ENCODE measurements at places on chromosomes 12 and 14.

GRCh38 chr12:59499774-59500173 is 96.1 kb upstream of the SLC16A7 start:
- no peak for DNase-seq

DNA sequence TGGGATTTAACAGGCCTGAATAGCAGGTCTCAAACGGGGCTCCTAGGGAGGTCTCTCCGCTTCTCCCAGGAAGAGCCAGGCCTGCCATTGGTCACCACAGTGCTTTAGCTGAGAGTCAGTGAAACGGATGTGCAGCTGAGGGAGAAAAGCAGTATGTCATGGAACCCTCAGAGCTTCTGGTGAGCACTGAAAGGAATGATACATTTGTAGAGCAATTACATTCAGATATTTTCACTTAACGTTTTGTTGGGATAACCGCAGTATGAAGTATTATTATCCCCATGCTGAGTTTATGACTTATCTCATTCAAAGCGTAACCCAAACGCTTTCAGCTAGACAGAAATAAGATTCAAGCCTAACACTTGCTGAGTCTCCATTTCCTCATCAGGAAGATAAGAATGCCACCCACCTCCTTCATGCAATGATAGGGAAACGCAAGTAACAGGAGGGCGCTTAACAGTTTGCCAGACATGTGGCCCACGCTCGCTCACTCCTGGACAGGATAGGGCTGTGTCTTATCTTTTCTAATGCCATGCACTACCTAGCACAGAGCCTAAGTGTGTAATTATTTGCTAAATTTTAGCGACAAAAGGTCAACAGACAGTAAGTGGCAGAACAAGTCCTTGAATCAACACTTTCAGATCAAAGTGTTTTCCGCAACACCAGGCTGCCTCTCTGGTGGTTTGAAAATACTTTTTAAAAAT is 28.2 kb downstream of the DAD1 start:
- DNase-seq, result no peak

GRCh38 chr12:51307655-51308593 is 16.1 kb downstream of the BIN2 start:
- DNase-seq, result no peak

DNA sequence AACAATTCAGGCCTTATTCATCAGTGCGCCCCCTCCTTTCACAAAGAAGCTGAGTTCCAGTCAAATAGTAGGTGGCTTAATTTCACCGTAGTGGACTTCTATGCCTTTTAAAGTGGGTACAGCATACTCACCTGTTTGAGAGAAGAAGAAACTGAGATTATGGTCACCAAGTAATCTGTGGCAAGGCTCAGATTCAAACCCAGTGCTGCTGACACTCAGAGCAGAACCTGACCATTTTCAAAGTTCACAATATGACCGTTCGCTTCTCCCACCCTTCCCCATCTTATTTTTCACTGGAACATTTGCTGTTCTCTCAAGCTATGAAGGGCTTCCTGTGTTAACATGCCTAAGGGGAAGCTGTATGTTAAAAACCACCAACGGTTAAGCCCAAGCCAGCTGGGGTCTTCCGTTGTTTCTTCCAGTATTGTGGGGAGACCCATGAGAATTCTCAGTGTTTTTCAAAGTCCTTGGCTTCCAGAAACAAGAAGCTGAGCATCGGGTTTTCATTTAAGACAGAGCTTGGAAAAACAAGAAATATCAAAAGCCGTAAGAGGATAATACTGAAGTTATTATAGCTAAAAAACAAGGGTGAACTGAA is 6.1 kb upstream of the PSMA6 start:
- DNase-seq, result no peak

GRCh38 chr12:75877763-75878621 is 153.6 kb downstream of the PHLDA1 start:
- no peak for DNase-seq

DNA sequence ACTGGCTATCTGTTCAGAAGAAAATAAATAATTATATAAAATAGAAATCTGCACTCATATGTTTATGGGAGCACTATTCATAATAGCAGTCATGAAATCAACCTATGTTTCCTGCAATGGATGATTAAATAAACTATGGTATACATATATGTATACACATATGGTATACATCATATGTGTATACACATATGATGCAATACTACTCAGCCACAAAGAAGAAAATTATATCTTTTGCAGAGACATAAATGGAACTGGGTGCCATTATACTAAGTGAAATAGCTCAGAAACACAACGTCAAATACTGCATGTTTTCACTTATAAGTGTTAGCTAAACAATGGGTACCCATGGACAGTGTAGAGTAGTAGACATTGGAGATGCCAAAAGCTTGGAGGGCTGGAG is 381.2 kb upstream of the LRFN5 start:
- no peak for DNase-seq

GRCh38 chr12:18837505-18837904 is 99.6 kb downstream of the CAPZA3 start:
- DNase-seq, result no peak

GRCh38 chr12:106138633-106139421 is at the start of gene NUAK1:
Gene NUAK1, minus strand, starts transcription at chr12:106138954. Its CDS starts 301 bp downstream, at chr12:106138653.
- peak; percentile 83 for DNase-seq

DNA sequence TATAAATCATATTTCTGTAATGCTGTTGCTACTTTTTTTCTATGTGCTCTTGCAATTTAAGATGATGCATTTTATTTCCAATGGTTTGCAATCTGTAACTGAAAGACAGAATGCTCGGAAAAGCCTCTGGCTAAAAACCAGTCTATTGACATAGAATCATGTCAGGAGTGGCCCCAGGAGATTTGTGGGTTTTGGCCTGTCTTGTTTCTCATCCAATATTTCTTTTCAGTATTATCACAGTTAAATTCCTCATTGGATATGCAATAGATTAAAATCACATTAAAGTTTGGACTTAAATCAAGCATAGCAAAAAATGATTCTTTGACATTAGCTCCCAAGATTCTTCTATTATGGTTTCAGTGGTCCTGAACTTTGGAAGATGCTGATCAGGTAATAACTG is 19.1 kb upstream of the SLC38A2 start:
- no peak for DNase-seq

- no peak for DNase-seq
These were observed 50.6 kb downstream of the DRAM1 start for GRCh38 chr12:101927999-101928398.

DNA sequence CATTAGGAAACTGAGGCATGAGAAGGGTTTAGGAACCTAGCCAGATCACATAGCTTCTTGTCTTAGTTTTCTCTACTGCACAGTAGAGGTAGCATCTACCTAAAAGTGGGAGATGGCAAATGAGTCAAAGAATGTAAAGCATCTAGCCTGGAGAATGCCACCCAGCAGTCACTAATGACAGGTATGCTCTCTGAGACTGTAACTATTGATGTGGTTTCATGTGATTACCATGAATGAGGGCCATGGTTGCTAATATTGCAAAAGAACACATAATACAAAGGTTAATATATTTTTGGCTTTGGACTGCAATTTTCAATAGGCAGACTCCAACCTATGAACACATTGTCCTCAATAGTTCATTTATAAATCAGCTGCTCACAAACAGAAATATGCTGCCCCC is 389.9 kb downstream of the GRIN2B start:
- DNase-seq, result no peak

- DNase-seq, result no peak
These were observed 25.2 kb downstream of the PRDM4 start for GRCh38 chr12:107735763-107736162.

DNA sequence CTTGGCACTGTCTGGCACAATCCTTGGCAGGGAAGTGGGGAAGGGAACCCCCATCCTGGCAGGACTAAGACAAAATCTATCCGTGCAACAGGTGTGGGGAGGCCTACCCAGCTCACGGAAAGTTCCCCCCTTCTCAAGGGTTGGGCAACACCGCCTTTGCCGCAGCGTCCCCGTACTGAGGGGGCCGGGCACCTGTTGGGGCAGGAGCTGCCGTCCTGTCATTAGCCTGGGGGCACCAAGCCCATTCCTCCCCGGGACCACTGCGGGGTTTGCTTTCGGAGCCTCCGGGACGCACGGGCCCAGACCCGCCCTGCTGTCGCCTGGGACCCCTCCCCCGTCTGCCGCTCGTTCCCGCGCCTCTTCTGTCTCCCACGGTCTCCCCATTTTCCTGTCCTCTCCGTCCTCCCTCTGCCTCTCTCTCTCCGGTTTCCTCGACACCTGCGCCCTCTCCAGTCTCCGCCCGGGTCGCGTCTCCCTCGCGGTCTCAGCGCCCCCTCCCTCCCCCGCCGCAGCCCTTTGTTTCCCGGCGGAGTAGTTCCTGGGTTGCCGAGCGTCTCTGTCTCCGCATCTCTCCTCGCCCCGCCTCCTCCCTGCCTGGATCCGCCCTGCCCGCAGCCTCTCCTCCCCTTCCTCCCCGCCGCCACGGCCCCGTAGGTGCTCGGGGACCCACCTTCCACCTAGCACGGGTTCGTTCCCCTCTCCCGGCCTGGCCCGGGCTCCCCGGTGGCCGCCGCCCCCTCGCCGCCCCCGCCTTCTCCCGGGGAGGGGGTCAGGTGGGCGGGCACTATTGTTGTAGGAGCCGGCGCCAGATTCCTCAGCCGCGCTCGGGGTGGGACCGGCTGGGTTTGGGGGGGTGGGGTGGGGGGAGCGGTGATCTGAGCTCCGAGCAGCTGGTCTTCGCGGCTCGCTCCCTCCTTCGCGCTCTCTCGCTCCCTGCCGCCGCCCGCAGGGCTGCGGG is at the start of gene CACNB3:
Gene CACNB3 (plus strand): TSS at position 624 of the 958 bp plus-strand sequence. CDS start 434 bp downstream, outside the sequence.
- no peak for DNase-seq

DNA sequence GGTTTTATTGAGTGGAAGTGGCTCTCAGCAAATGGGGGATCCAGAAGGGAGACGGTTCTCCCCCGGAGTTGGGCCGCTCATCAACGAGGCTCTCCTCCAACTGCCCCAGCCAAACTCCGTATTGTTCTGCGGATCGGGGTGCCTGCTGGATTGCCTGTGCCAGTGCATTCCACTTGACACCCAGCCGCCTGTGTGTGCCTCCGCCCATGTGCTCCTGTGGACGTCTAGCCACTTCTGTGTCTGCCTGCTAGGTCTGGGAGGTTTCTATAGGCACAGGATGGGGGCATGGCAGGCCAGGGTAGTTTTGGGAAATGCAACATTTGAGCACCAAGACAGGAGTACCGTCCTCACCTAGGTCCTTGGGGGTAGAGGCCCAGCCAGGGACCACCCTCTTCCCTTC is 225.7 kb upstream of the AMIGO2 start:
- no peak for DNase-seq

DNA sequence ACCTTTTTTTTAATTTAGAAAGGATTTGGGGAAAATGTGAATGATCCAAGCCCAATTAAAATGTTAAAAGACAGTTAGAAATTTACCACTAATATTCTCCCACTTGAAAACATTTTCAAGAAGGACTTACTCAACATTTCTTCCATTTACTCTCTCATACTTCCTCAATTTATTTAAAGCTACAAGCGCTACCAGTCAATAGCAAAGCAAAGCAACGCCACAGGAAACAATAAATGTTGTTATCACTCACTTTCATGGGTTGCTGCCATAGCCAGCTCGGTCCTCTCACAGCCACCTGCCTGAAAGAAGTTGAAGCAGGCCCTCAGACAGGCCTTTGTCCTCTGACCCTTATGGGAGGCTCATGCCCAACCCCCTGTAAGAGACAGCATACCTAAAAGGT is 6.0 kb upstream of the SOS2 start:
- no peak for DNase-seq

DNA sequence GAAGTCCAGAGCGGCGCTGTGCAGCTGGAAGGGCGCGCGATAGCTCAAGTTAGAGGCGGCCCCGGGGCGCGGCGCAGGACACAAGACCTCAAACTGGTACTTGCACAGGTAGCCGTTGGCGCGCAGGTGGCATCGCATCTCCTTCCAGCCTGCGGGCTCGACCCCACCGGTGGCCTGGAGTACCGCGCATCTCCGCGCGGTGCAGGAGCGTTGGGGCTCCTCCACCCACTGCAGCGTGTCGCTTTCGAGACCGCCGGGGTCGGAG is 553 bp downstream of the CLEC14A start:
- DNase-seq, result no peak

GRCh38 chr12:130444061-130444460 is 106.4 kb downstream of the PIWIL1 start:
- DNase-seq, result no peak

GRCh38 chr14:73800970-73801515 is 50.6 kb upstream of the PTGR2 start:
- no peak for DNase-seq

- peak; percentile 61 for DNase-seq
These were observed 138.2 kb upstream of the LHX5 start for GRCh38 chr12:113609692-113610469.

DNA sequence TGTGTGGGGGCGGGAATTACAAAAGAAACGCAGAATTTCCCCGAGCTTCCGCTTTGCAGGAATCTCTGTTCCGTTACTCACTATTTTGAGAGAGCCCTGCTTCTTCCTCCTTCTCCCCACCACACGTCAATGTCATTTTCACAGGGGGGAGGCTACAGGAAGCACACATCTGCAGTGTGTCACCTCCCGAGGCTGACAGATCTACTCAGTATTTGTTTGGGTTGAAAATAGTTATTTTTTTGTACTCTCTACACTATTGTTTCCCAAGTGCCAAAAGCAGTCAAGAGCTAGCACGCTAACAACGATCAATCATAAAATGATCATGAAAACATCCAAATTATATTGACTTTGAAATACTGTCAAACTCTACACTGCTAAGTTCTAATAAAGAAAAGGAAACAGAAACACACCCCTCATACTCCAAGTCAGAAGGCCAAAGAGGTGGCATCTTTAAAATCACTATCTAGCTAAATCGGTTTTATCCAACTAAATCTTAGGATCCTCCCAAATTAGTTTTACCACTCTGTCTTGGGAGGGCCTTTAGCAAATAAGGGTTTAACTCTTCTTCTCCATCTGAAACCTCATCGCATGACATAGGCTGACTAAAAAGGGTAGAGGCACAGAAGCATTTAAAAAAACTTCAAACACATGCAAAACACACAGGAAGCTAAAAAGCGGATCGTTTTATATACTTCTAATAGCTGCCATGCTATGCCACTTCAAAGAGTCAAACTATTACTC is 51.8 kb downstream of the FOXN3 start:
- no peak for DNase-seq

DNA sequence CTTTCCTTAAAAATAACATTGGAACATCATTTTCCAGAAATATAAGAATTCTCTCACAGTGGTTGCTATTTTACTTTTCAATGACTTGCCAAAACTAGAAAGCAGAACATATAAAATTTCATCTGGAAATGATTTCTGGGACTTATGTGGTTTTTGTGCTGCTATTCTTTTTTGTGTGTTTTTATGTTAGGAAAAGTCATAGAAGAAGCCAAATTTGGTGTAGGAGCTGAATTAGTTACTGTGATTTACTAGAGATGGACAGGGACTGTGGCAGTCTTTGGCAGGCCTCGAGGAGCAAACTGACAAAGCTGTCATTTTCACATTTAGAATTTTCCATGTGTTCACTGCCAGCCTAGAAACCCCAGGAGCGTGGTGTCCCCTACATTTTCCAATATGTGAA is 38.3 kb upstream of the LDHB start:
- no peak for DNase-seq

DNA sequence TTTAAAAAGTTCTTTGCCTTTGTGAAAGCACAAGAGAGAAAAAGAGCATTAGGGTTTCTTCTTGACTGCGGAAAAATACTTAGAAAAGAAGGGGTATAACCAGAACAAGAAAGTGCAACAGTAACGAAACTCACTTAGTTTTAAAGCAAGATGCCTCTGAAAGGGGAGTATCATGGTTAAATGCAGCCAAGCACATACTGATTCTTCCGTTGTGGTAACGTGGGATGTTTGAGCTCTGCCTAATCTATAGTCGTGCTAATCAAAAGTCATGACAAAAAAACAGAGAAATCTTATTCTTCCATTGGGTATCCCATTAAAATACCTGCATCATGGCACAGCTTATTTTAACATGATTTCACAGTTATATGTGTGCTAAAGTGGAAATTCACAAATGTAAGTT is 187.8 kb upstream of the LRFN5 start:
- no peak for DNase-seq
